ENCODE measurements at places on chromosomes 6 and 20.

DNA sequence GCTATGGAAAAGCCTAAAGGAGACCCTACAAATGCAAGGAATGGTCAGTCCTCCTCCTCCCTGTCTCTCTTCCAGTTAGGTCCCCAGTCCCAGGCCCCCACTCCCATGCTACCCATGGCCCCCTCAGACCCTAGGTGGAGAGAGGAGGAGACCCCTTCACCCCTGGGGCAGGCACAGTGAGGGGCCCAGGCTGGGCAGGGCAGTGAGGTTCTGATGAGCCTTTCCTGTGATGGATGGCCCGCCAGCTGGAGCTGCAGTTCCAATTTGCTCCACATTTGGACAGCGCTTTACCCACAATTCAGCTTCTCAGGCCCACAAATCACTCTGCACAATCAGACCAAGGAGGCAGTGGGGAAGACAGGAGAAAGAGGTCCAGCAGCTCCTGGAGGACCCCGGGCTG, 37.3 kb upstream of the MLN start:
- no peak for DNase-seq

- peak; percentile 60 for DNase-seq
Measured at GRCh38 chr6:118724211-118724610, 72.8 kb upstream of the CEP85L start.

DNA sequence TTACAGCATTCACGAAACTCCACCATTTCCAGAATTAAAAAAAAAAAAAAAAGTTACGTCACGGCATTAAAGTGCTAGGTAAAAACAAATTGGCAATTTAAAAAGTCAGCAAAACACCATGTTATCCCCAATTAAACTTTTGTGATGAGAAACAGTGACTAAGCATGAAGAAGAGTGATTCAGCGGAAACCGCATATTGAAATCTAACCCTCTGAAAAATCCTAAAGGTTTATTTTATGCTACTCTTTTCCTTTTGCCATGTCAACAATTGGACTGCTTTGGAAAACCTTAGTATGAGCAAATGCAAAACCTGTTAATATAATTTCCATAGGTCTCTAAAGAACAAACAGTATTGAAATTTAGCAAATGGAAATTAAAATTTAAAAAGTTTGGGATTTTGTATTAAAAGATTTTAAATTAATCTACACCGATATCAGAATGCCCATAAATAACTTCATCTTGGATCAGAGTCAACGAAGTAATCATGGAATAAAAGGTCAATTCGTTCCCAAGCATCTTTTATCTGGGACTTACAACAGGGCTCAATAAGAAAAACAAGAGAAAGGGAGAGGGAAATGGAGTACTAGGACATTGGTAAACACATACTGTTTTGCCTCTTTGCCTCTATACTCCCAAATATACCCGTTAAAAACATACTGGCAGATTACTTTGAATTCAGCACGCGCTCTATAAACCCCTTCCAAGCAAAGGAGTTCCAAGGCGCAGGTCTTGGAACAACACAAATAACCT, 1.1 kb downstream of the FBXO30 start:
- DNase-seq = peak; percentile 84

DNA sequence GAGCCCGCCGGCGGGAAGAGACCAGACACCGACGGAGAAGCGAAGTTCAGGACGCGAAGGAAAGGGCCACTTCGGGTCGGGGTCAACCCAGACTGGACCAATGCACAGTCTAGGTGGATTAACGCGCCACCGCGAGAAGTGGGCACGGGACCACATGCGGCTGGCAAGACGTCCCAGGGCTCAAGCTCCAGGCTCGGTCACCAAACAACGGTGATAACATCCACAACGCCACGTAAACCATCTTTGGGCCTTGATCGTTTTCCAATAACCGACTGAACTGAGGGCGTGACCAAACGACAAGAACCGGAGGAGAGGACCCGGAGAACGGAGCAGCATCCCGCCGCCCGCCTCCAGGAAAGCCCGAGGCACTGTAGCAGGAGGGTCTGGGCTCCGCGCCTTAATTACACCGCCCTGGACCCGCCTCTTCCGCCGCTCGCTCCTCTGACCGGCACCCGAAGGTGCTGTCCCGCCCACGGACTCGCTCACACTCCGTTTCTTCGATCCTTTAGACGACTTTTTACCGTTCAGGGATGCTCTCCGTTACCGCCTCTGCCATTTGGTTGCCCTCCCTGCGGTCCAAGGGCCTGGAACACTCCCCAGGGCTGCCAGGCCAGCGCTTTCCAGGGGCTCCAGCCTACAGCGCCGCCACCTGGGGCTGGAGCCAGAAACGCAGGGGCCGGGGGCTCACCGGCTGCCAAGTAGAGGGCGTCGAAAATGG, 44.1 kb downstream of the DPPA5 start:
- peak; percentile 52 for DNase-seq

- DNase-seq = no peak
Measured at GRCh38 chr6:24255676-24256075, 102.2 kb downstream of the DCDC2 start.

- no peak for DNase-seq
Measured at GRCh38 chr6:38187811-38188590, 368.5 kb downstream of the ZFAND3 start.

GRCh38 chr6:84065693-84066290, 32.2 kb downstream of the MRAP2 start:
- DNase-seq = peak; percentile 5

- DNase-seq = no peak
Measured at GRCh38 chr20:4370851-4371250, 350.9 kb upstream of the PRND start.

- no peak for DNase-seq
Measured at GRCh38 chr6:169997187-169997929, 245.9 kb downstream of the ERMARD start.

DNA sequence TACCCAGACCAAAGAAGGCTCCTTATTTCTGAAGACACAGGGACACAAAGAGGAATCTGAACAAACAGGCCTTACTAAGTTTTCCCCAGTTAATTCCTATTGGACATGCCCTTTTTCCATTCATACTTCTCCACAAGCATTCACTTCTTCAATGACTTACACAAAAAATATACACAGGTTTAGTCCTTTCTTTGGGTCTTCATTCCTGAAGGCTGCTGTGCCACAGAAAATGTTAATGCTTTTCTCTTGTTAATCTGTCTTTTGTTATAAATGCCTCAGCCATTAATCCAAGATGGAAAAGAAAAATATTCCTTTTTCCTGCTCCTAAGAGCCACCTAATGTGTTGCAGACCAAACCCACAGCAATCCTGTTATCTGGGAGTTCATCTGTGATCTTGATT, 71.2 kb downstream of the QRSL1 start:
- no peak for DNase-seq

DNA sequence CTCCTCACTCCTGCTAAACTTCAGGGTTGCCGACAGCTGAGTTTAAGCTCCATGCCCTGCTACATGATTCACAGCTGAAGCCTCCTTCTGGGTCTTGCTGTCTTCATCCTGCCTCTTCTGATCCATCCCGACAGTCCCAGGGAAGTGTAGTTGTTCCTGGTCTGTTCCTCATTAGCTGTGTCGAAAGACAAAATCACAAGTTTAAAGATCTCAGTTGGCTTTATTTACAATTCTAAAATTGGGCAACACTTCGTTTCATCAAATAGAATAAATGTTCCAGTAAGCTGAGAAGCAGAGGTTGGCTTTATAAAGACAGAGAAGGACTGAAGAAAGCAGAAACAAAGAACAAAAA, 4.1 kb upstream of the SLC2A10 start:
- peak; percentile 13 for DNase-seq
